ENCODE measurements at places on chromosomes 16 and 17.

DNA sequence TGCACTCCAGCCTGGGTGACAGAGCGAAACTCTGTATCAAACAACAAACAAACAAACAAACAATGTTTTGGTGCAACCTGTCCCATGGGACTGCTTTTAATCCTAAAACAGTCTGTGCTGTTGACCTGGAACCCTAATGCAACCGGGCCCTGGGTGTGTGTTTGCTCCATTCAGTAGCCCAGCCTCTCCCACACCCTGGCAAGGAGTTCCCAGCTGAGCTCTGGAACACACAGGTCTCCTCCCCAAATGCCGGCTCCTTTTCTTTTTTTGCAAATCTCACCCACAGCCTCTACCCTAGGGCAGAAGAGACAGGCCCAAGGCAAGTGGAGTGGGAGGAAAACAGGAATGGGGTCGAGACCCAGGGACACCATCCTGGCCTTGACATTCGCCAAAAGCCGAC lies 29.8 kb upstream of the RASD1 start:
- DNase-seq = no peak

DNA sequence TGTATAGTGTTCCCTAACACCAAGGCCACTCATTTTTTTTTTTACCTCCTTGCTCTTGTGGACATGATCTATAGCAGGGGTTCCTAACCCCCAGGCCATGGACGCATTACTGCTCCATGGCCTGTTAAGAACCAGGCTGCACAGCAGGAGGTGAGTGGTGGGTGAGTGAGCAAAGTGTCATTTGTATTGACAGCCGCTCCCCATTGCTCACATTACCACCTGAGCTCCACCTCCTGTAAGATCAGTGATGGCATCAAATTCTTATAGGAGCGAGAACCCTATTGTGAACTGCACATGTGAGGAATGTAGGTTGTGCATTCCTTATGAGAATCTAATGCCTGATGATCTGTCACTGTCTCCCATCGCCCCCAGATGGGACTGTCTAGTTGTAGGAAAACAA lies 342.0 kb downstream of the SOX9 start:
- no peak for DNase-seq

DNA sequence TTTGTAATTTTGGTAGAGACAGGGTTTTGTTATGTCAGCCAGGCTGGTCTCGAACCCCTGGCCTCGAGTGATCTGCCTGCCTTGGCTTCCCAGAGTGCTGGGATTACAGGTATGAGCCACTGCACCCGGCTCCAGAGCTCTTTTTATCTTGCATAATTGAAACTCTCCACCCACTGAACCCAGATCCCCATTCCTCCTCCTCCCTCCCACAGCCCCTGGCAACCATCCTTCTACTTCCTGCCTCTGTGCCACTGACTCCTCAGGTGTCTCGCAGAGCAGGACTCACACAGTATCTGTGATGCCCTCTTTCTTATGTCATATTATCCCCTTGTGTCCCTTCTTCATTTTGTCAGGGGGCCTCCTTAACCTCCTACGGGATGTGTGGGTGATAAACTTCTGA lies 340.7 kb downstream of the SLC39A11 start:
- DNase-seq = no peak

DNA sequence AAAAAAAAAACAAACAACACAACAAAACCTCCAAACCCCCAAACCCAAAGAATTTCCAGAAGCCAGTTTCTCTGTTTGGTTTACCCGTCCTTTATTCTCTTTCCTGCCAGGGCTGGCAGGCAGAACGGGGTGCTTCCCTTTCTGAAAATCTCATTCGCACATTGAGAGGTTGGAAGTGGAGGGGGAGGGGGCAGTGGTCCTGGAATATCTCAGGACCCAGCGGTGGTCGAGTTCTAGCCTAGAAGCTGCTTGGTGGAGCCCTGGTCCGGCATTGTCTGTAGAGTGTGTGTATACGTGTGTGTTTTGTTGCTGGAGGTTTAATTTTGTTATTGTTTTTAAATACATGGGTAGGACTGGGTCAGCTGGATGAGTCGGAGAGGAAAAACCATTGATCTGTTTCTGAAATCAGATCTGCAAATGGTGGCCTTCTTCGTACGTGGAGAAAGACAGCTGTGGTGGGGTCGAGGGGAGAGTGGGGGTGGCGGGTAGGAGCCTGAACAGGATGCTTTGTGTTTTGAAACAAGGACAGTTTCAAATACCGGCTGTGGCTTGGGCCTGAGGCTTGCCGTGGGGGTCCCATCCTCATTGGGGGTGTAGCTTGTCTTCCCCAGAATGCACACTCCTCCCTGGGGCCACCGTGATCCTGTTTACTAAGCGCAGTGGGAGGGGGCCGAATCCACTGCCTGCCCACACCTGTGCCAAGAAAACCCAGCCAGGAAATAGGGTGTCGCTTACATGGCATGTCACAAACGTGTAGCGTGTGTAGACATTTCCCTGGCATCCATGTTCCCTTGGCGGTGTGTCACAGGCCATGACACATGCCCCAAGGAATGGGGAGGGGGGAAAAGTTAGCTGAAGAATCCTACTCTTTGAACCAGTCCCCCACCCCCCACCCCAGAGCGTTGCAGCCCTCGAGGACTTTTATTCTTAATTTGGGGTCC lies 1.6 kb downstream of the CMIP start:
- DNase-seq = no peak

- DNase-seq = peak; percentile 57
Observed at GRCh38 chr16:58511933-58512815, 3.1 kb upstream of the SETD6 start.

- no peak for DNase-seq
Observed at GRCh38 chr17:39462631-39463375, 1.5 kb downstream of the CDK12 start.

DNA sequence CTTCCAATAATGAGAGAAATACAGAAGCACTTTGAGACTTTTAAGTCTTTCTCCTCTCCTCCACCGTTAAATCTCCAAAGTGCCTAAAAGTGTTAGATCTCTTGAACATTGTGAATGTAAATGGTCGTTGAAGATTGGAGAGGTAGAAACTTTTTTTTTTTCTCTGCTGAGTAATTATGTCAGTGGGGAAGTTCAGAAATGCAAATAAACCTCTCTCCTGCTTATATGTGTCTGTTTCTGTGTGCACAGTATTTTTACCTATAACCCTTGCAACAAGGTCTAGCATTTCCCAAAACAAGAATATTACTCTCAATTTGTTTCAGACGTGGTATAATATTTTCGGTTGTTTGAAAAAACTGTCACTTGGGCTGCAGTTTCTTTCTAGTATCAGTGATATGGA lies 833.6 kb upstream of the CDH8 start:
- no peak for DNase-seq

- DNase-seq = no peak
Observed at GRCh38 chr17:81309140-81309858, 14.2 kb upstream of the SLC38A10 start.

- DNase-seq = no peak
Observed at GRCh38 chr17:31128241-31128640, 33.5 kb downstream of the NF1 start.

- no peak for DNase-seq
Observed at GRCh38 chr16:54283725-54284318, 2.8 kb downstream of the IRX3 start.

GRCh38 chr17:61815863-61816503 lies 47.3 kb downstream of the BRIP1 start:
- no peak for DNase-seq

DNA sequence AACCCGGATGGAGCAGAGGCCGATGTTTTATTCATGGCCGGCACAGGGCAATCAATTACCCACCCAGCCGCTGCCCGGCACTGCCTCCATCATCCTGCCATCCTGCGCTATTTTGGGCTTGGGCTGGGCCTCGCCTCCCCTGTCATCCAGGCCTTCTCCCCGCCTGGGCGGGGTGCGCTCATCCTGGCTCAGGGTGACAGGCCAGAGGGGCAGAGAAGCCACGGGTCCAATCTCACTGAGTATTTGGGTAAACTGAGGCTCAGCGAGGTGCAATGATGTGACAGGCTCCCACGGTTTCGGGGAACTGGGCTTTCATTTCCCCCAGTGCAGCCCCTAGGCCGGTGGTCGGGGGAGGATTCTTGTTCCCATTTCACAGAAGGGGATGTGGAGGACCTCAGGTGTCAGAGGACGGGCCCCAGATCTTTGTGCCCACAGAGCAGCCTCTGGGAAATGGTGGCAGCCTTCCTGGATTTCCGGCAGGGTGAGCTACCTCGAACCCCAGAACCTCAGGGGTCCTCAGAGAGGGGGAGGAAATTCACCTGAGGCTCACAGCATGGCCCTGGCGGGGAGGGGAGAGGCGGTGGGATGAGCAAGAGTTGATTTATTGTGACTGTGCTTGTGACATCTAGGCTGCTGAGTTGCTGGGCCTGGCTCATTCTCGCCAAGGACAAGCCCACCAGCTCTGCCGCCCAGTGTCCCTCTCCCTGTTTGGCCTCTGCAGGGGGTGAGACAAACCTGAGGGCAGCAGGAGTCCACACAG lies 23.8 kb upstream of the KCNJ12 start:
- DNase-seq = no peak

DNA sequence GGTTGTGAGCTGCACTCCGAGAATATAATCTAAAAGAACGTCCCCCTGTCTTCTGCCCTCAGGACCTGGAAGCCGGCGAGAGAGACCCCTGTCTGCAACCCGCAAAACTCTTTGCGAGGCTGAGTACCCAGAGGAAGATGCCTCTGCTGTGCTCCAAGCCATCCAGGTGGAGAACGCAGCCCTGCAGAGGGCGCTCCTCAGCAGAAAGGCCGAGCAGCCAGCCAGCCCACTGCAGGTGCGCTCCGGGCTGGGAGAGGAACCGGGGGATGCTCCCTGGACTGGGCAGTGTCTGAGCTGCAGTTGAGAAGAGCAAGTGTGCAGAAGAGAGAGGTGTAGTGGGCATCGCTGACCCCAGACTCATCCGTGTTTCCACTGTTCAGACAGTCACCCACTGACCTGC lies 148.3 kb downstream of the KATNIP start:
- no peak for DNase-seq

DNA sequence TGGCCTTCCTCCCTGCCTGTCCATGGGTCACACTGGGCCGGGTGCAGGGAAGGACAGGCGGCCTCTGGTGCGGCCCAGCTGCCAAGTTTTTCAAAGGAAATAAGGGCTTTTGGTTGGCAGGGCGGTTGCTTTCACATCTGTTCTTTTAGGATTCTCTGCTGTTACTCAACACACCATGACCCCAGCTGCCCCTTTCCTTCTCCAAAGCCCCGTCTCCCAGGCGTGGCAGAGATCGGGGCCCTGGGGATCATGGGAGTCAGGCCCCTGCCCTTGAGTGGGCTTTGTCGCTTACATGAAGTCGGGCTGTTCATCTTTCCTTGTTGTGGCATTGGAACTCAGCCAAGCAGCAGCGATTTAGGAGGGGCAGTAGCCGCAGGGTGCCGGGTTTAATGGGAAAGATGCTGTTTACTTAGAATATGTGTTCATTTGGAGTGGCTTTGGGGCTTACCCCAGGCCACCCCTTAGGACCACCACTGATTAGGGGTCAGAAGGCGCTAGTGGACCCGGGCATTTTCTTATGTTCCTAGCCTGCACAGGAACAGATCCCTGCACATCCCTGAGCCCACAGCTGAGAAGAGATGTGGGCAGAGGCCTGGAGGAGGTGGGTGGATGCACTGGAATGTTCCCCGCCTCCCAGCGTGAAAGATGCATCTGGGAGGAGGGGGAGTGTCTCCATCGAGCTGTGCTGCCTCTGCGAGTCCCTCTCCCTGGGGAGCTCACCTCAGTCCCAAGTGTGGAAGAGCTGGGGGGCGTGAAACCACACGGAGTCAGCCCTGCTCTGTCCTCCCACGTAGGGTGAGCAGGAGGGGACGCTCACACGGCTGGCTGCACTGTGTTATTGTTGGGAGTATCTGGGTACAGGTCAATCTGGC lies 6.8 kb upstream of the ADCY7 start:
- no peak for DNase-seq

DNA sequence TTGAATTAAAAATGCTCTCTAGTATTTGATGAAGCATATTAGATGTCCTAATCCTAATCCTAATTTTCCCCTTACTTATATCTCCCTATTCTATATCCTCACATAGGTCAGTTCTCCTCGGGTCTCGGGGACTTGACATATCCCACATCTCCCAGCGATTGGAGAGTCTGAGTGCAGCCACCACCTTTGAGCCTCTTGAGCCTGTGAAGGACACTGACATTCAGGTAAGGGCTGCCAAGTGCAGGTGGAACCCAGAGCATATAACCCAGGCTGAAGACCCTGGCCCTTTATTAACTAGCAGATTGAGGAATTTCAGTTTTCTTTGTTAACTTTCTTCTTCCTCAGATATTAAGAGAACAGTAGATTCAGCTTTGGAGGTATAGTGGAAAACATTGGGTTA lies 28.5 kb downstream of the NUP93 start:
- no peak for DNase-seq
